M059J (cell line): ENCODE measurements at places on chromosomes 1 and 21.

DNA sequence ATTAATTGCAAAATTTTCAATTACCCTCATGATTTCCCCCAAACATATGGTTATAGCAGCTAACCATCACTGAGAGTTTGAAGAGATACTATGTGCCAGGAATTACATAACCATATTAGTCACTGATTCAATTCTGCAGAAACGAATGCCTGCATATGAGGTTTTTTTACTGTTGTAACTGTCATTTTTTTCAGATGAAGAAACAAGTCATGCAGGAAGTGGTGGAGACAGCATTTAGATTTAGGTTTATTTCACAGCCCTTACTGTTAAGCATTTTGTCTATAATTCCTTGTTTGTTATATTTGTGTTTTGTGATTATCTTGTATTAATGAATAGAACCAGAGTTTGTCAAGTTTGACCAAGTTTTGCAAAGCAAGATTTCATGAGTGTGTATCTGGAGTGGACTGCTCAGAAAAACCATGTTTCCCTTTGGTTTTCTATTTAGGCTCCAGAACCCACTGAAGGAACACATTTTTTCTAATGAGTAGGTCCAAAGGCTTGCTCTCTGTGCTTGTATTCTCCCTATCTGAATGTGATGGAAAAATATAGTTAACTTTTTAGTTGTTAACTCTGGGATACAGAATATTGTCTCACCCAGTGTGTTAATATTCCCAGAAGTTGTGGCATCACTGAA is 308.5 kb upstream of the ADAMTS5 start:
- peak; percentile 75 for DNase-seq

- peak; percentile 58 for DNase-seq
Observed at GRCh38 chr1:26161415-26162219, 2.7 kb downstream of the FAM110D start.

DNA sequence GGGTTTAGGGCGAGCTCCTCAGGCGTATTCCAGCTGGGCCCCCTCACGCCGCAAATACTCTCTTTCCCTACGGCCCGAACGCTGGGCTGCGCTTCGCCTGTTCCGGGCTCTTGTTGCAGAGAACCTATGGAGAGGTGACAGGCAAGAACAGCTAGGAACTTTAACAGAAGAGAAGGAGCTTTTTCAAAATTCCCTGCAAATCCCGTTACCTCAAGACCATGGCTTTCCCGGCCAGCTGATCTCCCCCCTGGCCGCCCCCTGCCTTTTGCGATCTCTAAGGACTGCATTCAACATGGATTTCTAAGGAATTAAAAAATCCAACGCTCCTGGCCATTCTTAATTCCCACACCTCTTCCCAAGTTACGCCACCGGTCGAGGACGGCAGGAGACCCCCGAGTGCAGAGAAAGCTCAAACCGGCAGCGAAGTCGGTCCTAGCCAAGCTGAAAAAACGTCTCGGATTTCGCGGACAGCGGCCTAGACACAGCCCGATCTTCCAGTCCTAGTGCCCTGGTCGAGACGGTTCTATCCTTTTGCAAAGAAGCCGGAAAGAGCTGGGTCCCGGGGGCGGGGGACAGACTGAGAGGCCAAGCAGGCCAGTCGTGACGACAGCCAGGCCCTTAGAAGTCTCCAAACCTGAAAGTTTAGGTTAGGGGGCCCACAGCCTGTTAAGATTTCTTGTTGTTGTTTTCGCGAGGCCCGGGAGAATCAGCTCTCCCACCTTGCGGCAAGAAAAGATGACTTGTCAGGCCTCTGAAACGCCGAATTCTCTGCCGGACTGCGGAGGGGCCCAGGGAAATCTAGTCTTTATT is 1.1 kb upstream of the TBX15 start:
- DNase-seq = no peak

GRCh38 chr21:45223236-45224185 is 64.2 kb downstream of the POFUT2 start:
- DNase-seq = no peak

- DNase-seq = peak; percentile 90
Observed at GRCh38 chr1:87392248-87393192, 63.8 kb downstream of the LMO4 start.

DNA sequence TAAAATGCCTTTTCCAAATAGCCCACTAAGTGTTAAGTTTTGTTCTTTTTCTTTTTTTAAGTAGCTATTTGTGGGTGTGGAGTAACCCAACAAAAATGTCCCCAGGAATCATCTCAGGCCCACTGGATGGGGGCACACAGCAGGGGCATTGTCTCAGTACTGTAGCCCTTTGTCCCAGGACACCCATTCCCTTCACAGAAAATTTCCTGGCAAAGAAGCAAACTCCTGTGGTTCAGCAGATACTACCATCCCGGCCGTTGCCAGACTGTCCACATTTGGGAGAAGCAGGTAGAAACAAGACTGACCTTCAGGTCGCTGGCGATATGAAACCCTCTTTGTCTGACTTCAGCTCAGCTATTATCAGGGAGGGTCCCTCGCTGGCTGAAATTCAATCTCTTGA is 23.7 kb upstream of the SRRM1 start:
- no peak for DNase-seq

- DNase-seq = no peak
Observed at GRCh38 chr1:13604176-13604575, 20.5 kb downstream of the PDPN start.

GRCh38 chr1:233215135-233215760 is 80.3 kb downstream of the PCNX2 start:
- DNase-seq = no peak

DNA sequence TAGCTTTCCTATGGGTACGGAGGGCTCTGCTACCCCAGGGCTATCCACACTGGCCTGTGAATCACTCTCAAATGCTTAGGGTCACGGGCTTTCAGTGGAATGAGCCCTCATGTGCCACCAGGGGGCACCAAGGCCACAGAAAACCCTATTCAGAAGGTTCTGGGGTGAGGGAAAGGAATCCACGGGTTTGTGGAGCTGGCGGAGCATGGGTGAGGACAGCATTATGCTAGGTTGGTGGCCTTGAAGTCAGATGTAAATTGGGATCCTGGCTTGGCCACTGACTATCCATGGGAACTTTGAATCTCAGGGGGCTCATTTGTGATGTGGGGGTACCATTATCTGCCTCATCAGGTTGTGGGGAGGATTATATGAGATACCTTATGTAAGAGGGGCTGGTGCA is 5.1 kb upstream of the LAMTOR5 start:
- peak; percentile 81 for DNase-seq

GRCh38 chr1:234427950-234428646 is 50.9 kb downstream of the TARBP1 start:
- no peak for DNase-seq

- no peak for DNase-seq
Observed at GRCh38 chr21:45528028-45528705, 14.1 kb downstream of the SLC19A1 start.

GRCh38 chr1:8075511-8076051 is 49.5 kb upstream of the ERRFI1 start:
- DNase-seq = no peak

- peak; percentile 83 for DNase-seq
Observed at GRCh38 chr1:154213274-154213673, 7.1 kb upstream of the CFAP141 start.

DNA sequence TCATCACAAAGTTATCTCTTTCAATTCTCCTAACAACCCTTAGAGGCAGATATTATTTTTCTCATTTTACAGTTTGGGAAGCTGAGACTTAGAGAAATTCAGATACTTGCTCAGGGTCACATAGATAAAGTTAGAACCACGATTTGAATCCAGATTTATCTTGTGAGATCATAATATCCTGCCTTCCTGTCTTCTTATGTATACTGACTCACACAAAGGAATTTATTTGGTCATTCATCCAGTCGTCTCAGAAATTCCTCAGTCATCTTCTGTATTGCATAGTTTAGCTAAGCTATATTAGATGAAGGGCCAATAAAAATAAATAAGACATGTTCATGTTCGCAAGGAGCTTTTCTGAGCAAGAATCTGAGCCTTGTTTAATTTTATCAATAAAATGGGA is 35.8 kb upstream of the RUNX1 start:
- peak; percentile 95 for DNase-seq

DNA sequence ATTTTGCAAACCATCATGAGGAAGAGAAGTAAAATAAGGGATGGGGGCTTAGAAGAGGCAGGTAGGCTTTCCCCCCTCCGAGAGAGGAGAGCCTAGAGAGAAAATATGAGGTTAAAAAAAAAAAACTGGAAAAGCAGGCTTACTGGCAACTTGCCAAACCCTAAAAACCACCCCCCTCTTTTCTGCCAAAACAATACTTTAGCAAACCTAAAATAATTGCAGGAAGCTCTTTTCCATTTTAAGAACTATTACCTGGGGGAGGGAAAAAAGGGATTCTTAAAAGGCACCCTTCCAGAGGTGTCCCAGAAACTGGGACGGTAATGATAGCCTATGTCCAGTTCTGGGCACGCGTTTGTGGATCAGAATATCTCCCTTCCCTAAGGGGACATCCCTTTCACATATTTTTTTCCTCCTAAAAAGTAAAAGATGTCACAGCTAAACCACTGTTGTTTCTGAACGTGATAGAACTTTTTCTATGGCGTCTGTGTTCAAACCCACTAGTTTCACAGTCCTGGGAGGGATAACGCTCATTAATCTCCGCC is 1.1 kb upstream of the NFIA start:
- no peak for DNase-seq

GRCh38 chr21:36480618-36481017 is 696 bp upstream of the CLDN14 start:
- no peak for DNase-seq

GRCh38 chr1:212561501-212561931 is 47.0 kb upstream of the ATF3 start:
- DNase-seq = peak; percentile 86

- no peak for DNase-seq
Observed at GRCh38 chr21:44295163-44295573, 4.7 kb upstream of the PFKL start.

DNA sequence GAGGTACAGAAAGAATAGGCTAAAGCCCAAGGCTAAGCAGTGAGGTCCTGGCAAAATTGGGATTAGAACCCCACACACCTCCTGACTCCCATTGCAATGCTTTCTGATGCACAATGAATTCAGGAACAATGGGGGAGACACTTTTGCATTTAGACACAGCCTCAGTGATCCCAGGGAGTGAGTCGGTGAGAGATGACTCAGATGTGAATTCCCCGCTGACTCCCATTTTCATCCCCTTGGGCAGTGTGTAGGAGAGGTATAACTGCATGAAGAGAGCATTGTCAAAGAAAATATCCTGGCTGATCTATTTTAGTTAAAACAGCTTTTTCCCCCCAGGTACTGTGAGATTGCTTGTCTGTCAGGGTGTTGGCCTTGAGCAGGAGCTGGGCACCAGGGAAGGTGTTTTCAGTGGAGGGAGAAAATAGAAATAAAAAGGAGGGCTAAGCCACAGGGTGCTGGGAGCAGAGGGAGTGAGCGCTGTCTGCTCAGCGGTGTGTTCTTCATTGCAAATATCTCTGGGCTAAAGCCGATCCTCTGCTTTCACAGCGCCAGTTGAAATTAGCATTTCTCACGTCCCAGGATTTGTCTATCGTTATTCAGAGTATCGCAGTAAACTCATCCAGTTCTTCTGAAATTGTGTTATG is 247.7 kb upstream of the PTBP2 start:
- DNase-seq = peak; percentile 94

DNA sequence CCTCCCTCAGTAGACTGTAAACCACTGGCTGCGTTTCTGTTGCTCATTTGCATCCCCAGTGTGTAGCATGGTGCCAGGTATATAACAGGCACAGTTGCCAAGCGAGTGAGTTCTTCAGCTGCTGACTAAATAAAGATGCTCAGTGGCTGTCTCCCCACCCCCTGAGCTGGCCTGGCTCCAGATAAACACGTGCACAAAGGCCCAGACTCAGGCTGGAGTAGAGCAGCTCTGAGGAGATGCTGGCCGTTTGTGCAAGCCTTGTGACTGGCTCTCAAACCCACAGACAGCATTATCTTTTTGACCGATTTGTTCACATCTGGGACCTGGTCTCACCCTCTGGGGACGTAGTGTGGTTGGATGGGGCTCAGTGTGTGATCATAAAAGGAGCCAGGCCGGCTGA is 7.1 kb downstream of the CHRNB2 start:
- peak; percentile 30 for DNase-seq

- peak; percentile 34 for DNase-seq
Observed at GRCh38 chr1:152495066-152495675, 15.4 kb upstream of the LCE5A start.

DNA sequence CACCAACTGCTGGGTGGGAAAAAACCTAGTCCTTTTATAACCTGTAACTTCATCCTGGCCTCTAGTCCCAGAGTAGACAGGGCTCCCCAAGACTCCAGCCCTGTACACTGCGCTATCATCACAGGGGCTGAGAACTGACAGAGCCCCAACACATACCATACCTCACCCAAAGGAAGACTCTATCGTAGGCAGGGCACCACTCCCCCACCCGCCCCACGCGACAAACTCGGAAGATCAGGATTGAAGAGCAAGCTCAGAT is 15.8 kb downstream of the INPP5B start:
- DNase-seq = no peak

DNA sequence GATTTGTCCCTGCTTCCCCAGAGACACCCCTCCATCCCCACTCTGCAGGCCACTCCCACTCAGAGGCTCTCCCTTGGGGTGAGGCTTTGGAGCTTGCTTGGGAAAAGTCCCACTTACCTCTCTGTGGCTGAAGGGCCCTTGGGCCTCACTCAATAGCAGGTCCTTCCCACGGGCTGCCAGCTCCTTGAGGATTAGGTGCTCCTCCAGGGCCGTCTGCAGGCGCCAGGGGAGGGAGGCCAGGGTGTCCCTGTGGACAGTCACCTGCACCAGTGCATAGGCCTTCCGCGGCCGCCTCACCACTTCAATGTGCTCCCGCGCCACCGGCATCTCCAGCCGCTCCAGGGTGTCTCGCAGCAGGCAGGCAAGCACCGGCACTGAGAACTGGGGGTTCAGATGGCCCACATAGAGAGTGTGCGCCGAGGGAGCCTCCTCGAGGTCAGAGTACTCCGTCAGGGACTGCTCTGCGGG is 1.4 kb downstream of the SLFNL1 start:
- DNase-seq = no peak

GRCh38 chr1:219539645-219540254 is 73.2 kb downstream of the ZC3H11B start:
- no peak for DNase-seq

GRCh38 chr1:55353707-55354620 is 138.8 kb upstream of the USP24 start:
- no peak for DNase-seq

GRCh38 chr21:38280454-38280853 is 23.7 kb downstream of the KCNJ15 start:
- DNase-seq = no peak
